Osteoblast (primary cell): ENCODE measurements at places on chromosomes 1 and 21. TPM values are rescaled to one million over a fixed set of nuclear protein-coding genes. Genes with fewer than 3 reads are reported as not detected.

DNA sequence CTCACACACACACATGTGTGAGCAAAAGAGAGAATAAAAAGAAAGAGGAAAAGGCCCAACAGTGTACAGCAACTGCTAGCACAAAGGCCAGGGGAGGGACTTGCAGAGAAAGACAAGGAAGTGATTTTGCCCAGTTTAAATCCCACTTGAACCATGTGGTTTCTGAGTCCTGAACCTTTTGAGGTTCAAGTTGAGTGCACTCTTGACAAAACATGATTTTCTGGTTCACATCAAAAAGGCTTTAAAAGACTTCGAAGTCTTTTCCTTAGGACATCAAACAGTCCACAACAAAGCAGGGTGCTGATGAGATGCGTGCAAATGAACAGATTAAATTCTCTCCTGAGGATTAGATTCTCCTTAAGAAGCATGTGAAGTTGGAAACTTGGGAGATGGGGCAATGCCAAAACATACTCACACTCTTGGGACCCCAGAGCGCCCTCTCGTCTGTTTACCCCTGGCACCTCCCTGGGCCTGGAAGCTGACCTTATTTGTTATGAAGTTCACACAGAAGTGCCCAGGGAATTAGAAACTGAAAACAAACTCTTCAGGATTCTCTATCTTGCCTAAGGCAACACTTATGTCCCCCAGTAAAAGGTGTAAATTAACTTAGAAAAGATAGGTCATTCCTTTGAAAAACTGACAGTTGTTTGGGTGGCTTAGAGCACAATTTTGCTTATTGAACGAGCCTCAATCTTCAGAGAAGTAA, 31.5 kb downstream of the RNF220 start:
- no peak for DNase-seq

DNA sequence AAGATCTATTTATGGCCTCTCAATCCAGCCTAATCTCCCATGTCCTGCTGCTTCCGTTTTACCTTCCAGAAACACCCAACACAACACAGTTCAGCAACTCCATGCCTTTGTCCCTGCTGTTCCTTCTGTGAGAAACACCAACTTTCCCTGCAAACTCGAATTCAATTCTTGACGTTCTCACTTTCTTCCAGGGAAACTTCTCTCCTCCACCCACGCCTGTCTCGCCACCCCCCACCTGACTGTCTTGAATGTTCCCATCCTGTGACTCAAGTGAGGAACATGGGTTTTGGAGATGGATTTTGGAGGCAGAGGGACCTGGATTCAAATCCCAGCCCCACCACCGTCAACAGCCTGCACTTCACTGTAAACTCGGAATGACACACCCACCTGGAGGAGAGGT, 44.8 kb downstream of the GRHL3 start:
- no peak for DNase-seq

The ADGRL4 gene
- total RNA-seq = 16.6 and 23.6 TPM in 2 replicates

- DNase-seq = no peak
Observed at GRCh38 chr1:235106457-235106856, 22.2 kb downstream of the TOMM20 start.

The PLA2G2F gene
- not detected in 2 replicates for total RNA-seq

DNA sequence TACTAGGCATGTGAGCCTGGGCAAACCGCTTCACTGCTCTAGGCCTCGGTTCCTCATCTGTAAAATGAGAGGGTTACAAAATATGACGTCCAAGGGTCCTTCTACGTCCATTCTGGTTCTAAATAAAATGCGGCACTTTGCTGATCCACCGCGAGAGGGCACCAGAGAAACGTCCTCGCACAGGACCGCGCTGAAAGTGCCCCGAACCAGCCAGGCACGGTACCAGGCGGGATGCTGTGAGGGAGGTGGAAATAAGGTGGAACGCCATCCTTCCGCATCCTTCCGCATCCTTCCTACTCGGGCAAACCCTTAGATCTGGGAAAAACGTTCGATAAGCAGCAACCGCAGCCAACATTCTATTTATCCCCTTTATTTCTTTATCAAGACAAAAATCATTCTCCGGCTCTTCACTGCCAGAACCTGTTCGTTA, 60.3 kb upstream of the KRTAP19-8 start:
- peak; percentile 82 for DNase-seq

DNA sequence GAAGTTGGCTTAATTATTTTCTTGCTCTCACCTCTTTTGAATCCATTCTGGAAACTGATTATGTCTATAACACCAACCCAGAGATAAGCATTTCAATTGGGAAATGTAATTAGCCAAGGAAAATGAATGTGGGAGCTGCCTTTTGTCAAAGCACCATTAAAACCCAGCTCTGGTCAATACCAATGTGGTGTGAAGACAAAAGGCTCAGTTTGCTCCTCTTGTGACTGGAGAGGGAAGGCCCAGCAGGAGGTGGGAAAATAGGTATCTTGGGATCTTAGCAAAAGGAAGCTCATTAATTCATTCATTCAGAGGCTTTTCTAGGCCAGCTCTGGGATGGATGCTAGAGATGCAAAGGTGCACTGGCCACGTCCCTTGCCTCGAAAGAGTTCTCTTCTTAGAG, 75.0 kb upstream of the SELENON start:
- DNase-seq = no peak

DNA sequence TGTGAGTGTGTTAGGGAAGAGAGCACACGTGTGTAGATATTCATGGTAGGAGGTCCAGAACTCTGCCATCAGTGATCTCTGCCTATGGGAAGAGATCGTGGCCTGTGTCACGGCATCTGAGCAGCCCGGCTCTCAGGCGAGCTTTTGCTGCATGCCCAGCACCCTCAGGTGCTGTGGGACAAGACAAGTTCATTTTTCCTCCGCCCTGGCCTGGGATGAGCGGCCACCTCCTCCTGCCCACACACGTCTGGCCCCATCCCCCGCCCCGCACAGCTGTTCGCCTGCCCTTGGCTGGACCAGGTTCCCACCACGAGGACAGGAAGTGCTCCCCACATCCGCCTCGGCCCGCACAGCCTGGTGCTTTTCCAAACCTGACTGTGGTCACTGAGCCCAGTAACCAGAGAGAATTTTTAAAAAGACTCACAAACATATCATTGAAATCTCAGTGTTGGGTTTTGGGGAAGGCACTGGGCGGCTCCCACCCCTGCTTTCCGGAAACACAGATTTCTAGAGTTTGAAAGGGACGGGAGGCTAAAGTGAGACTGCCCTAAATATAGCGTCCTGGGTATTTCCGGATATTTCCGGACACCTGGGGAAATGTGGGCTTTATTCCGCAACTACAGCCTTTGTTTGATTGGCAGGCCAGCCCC, 18.0 kb downstream of the BMP8A start:
- DNase-seq = peak; percentile 92

GRCh38 chr1:53076721-53077598, 14.9 kb downstream of the PODN start:
- DNase-seq = no peak

The VAV3 gene
- 0.59 and 0.72 TPM in 2 replicates for total RNA-seq

The OLFM3 gene
- not detected in 2 replicates for total RNA-seq

GRCh38 chr1:27430903-27431600, 38.6 kb downstream of the GPR3 start:
- DNase-seq = no peak

- DNase-seq = no peak
Observed at GRCh38 chr1:159843459-159843858, 16.8 kb downstream of the SLAMF8 start.

DNA sequence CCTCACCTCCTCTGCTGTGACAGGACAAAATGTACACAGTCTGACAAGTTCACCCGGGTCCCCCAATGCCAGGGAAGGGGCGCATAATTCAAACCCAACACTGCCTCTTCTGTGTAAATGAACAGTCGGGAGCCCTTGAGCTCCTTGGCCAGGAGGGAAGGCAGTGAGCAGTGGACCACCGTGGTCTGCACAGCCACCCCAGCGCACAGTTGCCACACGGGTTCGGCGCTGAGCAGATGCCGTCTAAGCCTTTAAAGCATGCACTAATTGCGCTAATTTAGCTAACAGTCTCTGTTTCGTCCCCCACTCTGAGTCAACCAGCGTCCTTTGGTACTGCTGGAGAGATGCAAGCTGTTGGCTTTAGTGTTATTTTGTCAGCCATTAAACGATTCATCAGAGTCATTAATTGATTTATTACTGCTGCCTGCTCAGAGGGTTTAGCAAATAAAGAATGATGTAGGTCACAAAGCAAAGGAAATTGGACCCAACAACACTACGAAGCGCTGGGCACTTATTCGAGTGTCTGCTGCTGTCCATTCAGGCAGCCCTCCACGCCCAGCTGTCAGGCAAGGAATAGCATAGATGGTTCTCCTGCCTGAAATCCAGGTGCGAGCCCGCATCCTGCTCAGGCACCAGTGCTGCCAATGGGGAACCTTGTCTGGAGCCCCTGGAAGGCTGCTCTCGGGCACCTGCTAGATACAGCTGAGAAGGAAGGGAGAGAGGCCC, 91.5 kb downstream of the MRPL37 start:
- DNase-seq = peak; percentile 29

DNA sequence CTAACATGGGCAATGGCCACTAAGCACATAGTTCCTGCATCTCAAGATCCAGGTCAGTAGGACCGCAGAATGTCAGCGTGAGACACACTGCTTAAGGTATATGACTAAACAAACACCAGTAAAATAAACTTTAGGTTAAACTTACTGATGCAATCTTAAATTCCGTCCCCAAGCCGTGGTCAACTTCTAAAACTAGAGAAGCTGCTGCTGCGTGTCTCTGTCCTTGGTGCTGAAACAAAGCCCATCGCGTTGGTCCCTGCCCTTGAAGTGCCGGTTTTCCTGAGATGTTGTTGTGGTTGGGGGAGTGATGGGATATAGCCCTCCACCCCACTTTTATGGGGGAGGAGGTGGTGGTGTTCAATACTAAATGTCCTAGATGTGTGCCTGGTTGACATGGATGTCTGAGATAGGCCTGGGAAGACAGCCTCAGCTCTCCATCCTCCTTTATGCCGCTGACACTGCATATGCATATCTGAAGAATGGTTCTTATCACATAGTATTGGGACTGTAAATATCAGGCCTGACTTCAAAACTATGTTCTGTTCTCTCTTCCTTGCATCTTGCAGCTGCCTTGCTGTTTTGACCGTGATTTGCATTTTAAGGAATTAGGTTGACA, 72.0 kb upstream of the KCNA3 start:
- no peak for DNase-seq
